ENCODE measurements at places on chromosomes 3 and 15. TPM values are rescaled to one million over a fixed set of nuclear protein-coding genes. Genes with fewer than 3 reads are reported as not detected.
A peak's percentile ranks its signal among the peaks of the same experiment; 100 is the strongest.

The CCDC39 gene
- not detected for total RNA-seq

GRCh38 chr3:131277836-131278497 is 103.6 kb upstream of the NUDT16 start:
- no peak for DNase-seq

GRCh38 chr15:89416339-89417183 is 79.8 kb downstream of the RHCG start:
- no peak for DNase-seq

GRCh38 chr3:90005281-90005847 is 897.9 kb downstream of the EPHA3 start:
- DNase-seq: no peak

GRCh38 chr15:43981576-43981975 is 154.8 kb downstream of the WDR76 start:
- no peak for DNase-seq

The PLA2G4B gene
- 3.8 TPM for total RNA-seq

GRCh38 chr3:145144361-145144760 is 1016.6 kb downstream of the PLOD2 start:
- no peak for DNase-seq

GRCh38 chr3:183592821-183593220 is 37.3 kb upstream of the KLHL6 start:
- no peak for DNase-seq

- DNase-seq: no peak
Observed at GRCh38 chr3:114092151-114093015, 35.8 kb downstream of the QTRT2 start.

GRCh38 chr3:81451611-81452010 is 309.8 kb downstream of the GBE1 start:
- no peak for DNase-seq

GRCh38 chr3:65268426-65268825 is 580.6 kb upstream of the ADAMTS9 start:
- DNase-seq: no peak

The CAMK2N2 gene
- 0.16 TPM for total RNA-seq

DNA sequence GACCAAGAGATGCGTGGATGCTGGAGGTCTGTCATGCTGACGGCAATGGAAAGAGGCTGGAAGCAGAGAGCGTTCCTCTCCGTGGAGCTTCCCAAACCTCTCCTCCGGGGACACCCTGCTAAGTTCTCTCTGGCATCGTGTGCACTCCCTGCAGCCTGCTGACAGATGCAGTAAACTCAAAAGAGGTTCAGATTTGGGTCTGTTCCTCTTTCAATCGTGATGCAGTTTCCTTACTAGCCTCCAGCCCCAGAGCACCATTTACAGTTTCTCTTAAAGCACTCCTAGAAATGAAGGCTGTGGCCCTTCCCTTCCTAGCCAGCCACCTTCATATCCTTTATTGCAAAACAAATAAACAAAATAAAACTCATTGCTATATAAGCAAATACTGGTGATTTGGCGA is 47.3 kb upstream of the LRRC58 start:
- no peak for DNase-seq

GRCh38 chr3:172189987-172190603 is 150.7 kb downstream of the FNDC3B start:
- DNase-seq: no peak

- no peak for DNase-seq
Observed at GRCh38 chr3:52769786-52770455, 819 bp downstream of the NEK4 start.

DNA sequence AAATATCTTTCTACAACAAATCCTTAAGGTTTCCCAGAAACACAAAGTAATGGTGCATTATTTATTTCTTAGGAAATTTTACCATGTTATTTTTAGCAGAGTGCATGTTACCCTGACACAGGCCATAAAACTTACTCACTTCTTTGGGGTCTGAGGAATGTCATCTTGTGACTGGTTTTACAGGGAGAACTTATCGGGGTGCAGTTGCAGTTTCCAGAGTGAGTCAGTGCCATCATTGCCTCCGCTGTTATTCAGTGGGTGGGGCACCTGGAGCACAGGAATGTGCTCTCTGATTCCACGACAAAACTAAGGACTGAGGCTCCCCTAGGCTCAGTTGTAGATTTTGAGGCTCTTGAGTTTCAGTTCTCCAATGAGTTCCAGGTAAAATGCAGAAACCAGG is 11.1 kb upstream of the GREM1 start:
- DNase-seq: no peak

DNA sequence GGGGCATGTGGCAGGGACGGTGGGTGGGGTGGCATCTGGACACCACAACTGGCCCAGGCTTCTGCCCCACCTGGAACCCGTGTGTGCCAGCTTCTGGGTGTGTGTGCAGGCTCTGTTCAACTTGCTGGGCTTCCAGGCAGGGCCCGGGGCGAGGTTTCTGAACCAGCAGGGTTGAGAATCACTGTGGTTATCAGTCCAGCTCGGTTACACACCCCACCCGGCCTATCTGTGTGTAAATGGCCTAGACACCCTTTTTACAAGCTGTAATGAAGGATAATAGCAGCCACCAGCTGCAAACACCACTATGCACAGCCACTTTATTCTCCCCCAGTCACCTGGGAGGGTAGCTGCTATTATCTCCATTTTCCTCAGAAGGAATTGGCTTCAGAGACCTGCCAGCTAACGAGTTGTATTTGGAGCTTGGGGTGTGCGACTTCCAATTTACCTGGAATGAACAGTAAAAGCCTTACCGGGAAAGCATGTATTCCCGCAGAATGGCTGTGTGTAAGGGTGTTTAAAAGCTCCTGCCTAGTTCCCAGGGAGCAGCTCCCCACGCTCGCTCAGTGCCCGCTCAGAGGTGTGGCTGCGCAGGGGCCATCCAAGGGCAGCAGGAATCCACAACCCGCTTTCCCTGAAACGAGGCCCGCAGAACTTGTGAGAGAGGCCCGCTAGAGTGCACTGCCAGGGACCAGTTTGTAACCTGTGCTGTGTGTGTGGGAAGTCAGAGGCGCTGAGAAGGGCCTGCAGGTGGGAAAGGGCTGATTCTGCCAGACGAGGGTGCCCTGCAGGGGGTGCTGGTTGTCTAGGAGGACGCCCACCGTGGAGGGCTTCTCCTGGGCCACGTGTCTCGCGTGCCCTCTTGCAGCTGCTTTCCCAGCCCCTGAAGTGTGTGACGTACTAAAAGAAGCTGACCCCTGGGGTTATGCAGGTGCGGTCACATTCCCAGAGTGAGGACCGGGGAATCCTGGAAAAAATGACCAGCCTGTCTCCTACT is 83.5 kb downstream of the C3orf70 start:
- no peak for DNase-seq

GRCh38 chr3:33363113-33363800 is 76.9 kb downstream of the UBP1 start:
- DNase-seq: no peak

- DNase-seq: no peak
Observed at GRCh38 chr3:15638193-15638890, 36.8 kb downstream of the BTD start.

- no peak for DNase-seq
Observed at GRCh38 chr15:91988655-91989054, 135.1 kb downstream of the SLCO3A1 start.

DNA sequence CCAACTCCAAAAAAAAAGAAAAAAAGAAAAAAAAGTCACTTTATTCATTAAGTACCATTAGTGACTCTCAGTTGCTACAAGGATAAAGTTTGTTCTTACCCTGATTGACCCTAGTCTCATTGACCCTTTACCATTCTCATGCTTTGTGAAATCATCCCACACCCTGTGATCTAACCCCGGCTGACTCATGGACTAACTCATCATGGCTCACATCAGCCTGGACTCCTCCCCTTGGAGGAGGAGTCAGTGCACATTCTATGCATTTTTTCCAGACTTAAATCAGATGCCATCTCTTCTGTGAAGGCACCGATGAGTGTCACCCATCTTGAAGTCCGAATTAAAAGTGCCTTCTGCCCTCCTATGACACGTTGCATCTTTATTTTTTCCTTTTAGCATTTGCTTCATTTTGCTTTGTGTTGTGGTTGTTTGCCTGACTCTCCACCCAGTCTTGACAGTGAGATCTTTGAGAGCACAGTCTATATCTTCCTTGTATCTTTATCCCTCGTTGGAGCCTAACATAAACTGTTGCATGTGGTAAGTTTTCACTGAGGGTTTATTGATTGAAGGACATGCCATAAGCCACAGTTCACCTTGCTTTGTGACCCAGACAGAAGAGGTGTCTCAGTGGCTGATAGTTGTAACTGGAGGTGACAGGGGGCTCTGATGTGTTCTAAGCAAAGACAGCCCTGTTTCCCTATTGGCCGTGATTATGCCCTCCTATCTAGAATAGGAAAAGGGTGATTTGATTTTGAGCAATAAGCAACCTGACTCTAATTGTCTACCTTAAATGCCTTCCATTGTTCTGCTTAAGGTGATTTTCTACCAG is 72.1 kb downstream of the IL1RAP start:
- no peak for DNase-seq

- DNase-seq: no peak
Observed at GRCh38 chr15:67880651-67881182, 40.9 kb upstream of the RNU6-1 start.

The DNAH12 gene
- 0.16 TPM for total RNA-seq

GRCh38 chr15:91318931-91319330 is 218.9 kb downstream of the SV2B start:
- no peak for DNase-seq

GRCh38 chr3:192570821-192571791 is 156.2 kb downstream of the FGF12 start:
- peak; percentile 78 for DNase-seq

DNA sequence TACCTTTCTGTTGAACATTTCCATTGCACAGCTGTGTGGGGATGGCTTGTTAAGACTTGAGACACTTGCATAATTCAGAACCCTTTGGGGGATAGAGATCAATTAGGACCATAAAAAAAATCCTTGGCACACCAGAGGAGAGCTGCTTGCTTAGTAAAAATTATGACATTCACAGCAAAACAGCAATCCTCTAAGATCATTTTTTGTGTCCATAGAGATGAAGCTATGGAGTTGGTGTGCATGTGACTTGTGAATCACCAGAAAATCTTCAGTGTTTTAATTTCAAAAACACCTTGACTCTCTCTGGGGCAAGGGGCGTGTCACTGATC is 7.7 kb downstream of the COL8A1 start:
- no peak for DNase-seq

- no peak for DNase-seq
Observed at GRCh38 chr15:56208185-56208584, 35.5 kb downstream of the RFX7 start.

- DNase-seq: peak; percentile 82
Observed at GRCh38 chr15:31200735-31201151, 99.2 kb upstream of the TRPM1 start.

The C3orf22 gene
- total RNA-seq: not detected

- DNase-seq: no peak
Observed at GRCh38 chr15:63922261-63922904, 88.6 kb upstream of the HERC1 start.

- no peak for DNase-seq
Observed at GRCh38 chr15:98713585-98714001, 65.3 kb downstream of the IGF1R start.

GRCh38 chr3:43689166-43689565 is 1.6 kb upstream of the ABHD5 start:
- no peak for DNase-seq

- no peak for DNase-seq
Observed at GRCh38 chr3:99965681-99966408, 148.2 kb downstream of the CMSS1 start.

GRCh38 chr3:180820400-180820799 is 92.1 kb upstream of the FXR1 start:
- no peak for DNase-seq

The MST1R gene
- 1.7 TPM for total RNA-seq

DNA sequence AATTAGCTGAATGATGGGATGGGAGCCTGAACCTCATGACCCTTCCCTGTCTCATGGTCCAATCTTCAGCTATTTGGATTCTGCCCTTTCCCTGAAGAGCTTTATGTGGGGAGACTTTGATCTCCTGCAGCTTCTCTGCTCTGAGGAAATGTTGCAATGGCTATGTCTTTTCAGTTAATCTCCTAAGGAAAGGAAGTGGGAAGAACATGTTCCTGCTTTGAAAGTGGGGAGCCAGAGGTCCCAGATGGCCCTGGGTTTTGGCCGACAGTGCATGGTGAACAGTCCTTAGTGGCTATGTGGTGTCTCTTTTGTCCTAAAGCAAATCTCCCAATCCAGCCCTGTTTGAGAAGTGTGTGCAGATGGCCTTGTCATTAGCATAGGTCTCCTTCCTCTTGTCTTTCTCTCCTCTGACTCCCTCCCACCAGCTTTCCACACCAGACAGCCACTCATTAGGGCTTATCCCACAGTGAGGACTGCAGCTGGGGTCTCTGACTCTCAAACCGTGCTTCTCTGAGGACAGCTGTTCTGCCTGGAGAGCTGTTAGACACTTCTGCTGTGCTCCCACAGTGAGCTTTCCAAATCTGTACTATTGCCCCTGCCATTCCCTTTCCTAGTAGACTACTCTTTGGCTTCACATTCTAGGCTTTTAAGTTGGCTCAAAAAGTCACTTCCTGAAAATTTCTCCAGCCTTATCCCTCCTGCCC is 365.8 kb upstream of the UMPS start:
- DNase-seq: no peak

Measured in left ventricle myocardium inferior (tissue), 1 donor.